Fibroblast of the aortic adventitia (primary cell): ENCODE measurements at places on chromosomes 13 and 19. TPM values are rescaled to one million over a fixed set of nuclear protein-coding genes. Genes with fewer than 3 reads are reported as not detected.

Gene SOX1
- total RNA-seq: not detected in 2 replicates

Gene CD209
- total RNA-seq: not detected in 2 replicates

Gene TEKTIP1
- not detected in 2 replicates for total RNA-seq

Gene KLF2
- total RNA-seq: 2.2 and 5.7 TPM in 2 replicates

Gene HIPK4
- 0.18 TPM in 1 of 2 replicates, not detected in the other for total RNA-seq

Gene ONECUT3
- total RNA-seq: not detected in 2 replicates

Gene LPAR2
- total RNA-seq: 0.33 and 1.1 TPM in 2 replicates

Gene ALDH16A1
- total RNA-seq: 25.0 and 29.6 TPM in 2 replicates

Gene ETV2
- total RNA-seq: 0.81 and 1.6 TPM in 2 replicates
